ENCODE measurements at places on chromosomes 12 and 14.

GRCh38 chr14:78292003-78292402, 121.8 kb downstream of the NRXN3 start:
- no peak for DNase-seq

DNA sequence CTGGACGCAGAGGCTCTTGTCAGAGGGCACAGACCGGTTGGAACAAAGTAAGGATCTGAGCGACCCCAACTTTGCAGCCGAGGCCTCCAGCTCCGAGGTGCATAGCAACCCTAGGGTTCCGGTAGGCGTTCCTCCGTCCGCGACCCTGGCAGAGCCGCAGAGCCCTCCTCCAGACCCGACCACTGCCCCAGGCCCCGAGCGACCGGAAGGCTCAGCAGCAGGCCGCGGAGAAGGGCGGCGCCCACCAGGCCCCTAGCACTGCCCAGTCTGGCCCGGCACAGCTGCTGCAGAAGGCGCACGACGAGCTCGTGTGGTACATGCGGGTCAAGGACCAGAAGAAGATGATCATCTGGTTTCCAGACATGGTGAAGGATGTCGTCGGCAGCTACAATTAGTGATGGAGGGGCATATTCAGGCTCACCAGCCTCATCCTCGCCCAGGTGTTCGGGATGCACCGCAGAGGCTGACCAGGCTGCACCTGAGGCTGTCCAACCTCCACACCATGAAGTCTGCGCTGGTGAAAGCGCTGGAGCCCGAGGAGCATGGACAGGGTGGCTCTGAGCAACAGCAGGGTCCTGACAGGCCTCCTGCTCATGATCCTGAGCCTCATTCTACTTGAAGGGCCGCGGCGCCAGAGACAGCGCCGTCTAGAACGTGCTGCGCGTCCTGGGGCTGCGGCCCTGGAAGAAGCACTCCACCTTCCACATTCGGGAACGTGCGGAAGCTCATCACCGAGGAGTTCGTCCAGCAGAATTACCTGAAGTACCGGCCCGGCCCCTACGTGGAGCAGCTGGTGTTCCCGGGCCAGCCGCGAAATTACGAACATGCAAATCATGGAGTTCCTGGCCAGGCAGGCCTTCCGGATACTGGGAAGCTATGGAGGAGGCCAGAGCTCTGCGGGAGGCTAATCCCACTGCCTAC, 24.5 kb downstream of the CAPS2 start:
- no peak for DNase-seq

DNA sequence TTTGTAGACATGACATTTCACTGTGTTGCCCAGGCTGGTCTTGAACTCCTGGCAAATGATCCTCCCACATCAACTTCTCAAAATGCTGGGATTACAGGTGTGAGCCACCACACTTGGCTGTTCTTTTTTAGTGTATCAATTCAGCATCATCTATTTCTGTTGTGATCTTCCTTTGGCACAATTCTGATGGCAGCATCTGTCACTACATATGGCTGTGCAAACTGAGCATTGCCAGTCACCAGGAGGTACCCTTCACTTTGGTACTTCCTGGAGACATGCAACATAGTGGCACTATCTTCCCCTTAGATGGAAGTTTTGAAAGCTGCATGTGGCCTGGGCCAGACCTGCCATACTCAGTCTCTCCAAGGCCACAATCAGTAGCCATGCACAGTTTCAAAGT, 467.1 kb upstream of the TMPO start:
- DNase-seq = no peak

GRCh38 chr12:569091-569676, 94.1 kb downstream of the NINJ2 start:
- no peak for DNase-seq

GRCh38 chr14:55701638-55702037, 121.6 kb downstream of the KTN1 start:
- no peak for DNase-seq

DNA sequence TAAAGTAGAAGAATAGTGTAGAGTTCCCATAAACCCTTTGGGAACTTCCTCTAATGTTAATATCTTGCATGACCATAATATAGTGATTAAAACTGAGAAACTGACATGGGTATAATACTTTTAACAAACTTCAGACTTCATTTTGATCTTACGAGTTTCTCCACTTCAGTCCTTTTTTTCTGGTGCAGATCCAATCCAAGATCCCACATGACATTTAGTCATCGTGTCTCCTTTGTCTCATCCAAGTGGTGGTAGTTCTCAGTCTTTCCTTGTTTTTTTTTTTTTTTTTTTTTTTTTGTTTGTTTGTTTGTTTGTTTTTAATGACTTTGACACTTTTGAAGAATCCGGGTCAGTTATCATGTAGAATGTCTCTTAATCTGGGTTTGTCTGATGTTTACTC, 179.2 kb downstream of the CACNA1C start:
- DNase-seq = no peak

DNA sequence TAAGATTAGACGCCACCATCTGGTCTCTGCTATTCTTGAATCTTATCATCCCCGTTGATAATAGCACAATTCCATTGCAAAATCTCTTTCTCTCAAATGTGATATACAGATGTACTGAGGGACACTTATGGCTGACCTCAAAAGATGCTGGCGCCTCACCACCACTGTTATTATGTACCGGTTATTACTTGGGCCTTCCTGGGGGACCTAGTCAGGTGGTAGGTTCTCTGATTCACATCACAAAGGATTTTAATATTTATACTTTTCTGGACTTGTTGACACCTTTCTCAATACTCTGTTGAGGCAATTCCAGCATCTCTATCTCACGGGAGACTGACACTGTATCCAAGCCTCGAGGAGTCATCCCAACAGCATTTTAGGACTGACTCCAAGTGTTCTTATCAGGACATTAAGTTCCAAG, 21.3 kb upstream of the FAM234B start:
- DNase-seq = no peak

DNA sequence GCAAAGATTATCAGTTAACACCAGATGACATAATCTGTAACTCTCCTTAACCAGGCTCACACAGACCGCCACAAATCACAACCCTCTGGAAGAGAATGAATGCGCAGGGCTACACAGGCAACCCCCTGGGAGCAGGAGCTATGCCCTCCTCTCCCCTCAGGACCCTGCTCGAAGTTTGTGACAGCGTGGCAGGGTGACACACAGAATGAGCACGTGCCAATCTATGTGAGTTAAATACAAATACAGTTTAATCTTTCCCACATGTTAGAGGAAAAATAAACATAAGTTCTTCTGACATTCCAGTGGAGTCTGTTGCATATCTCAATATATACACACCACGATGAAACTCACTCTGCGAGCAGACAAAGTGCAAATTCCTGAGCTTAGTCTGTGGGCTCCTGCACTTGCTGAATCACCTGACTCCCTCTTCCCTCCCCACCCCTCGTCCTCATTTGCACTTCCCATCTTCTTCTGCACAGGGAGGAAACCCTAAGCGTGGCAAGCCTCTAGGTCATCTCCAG, 37.6 kb downstream of the BCAT1 start:
- DNase-seq = no peak

GRCh38 chr12:22800332-22800731, 175.4 kb downstream of the ETNK1 start:
- DNase-seq = no peak

DNA sequence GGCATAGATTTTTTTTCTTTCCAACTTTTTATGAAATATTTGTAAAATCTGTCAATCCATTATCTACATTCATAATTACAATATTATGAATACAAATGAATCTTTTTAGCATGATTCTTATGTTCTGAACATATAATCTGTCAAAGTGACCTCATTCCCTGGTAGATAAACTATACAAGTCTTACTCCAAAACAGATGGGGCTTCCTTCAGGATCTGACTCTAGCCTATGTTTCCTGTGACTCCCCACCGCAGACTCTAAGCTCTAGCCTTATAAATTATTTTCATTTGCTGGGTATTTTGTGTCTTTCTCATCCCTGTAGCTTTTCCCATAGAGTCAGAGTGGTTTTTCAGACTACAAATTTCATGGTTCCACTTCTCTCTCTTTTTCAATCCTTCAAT, 202.1 kb upstream of the KITLG start:
- no peak for DNase-seq

- DNase-seq = no peak
Observed at GRCh38 chr14:56310643-56311042, 192.4 kb downstream of the PELI2 start.

- no peak for DNase-seq
Observed at GRCh38 chr12:101826766-101827368, 3.9 kb downstream of the GNPTAB start.

DNA sequence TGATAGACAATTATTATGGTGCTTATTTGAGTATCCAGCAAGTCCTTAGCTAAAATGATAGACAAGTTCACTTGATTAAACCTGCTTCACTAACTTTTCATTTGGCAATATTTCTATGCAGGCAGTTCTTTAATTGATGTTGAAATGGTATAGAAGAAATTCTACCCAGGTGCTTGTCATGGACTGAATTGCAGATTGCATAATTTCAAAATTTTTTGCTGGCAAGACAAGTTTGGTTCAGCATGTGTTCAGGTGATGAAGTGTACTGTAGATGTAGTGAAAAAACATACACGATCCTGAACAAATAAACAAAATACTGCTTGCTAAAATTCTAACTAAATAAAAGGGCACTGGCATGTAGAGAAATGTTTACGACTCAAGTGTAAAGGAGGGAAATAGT, 189.0 kb downstream of the FOXA1 start:
- DNase-seq = no peak

DNA sequence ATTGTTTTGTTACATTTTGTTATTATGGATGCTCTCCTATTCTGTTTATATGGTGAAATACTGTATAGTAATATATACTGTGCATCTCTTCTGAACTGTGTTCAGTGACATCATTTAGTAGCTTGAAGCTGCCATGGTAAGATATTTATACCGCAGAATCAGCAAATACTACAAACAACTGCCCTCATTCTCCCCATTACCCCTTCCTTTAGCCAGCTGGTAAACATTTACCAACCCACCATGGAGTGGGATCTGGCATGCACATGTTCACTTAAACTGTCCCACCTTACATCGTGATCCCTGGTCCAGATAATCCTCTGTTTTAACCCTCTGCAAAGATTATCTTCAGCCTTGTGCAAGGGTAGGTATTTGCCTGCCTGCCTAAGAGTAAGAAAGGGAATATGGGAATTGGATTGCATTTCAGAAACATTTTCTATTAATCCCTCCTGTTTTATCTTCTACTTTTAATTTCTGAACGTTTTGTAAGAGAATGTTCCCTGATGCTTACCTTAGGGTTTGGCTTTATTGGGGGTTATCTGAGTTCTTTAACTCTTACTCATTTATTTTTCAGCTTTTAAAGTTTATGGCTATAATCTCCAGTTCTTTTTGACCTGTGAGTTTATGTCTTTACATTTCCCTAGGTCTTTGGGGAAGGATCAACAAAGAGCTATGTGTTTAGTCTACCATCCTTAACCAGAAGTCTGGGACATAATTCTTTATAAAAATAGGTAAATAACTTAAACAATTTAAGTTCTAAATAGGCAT, 46.5 kb downstream of the FBXO34 start:
- DNase-seq = no peak

DNA sequence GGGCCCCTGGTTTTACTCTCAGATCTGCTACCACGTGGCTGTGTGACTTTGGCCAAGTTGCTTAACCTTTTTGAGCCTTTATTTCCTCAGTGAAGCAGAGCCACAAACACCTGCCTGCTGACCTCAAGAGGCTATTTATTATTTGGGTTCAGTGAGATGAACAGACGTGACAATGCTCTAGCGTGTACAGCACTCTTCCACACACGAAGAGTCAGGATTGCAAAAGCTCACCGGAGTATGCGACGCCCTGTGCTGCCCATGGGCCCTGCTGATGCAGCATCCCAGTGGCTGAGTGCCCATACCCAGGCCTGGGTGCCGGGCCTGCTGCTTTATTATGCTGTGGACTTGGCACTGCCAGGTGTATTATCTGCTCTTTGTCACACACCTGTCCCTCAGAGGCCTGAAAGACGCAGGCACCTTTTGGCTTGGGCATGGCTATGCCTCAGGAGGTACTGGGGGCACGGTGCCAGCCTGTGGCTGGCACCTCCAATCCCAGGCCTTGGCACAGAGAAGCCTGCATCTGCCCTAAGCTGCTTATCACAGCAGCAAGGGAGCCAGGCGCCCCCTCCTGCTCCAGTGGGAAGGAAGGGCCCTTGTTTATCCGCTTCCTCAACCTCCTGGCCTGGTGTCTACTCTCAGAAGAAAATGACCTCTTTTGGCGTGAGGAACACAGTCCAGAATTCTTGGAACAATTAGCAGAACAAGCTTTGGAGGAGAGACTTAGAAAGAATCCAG, 22.3 kb upstream of the TC2N start:
- no peak for DNase-seq

GRCh38 chr12:131021154-131021541, 67.4 kb downstream of the ADGRD1 start:
- no peak for DNase-seq

- no peak for DNase-seq
Observed at GRCh38 chr12:11785712-11786111, 136.2 kb downstream of the ETV6 start.

- no peak for DNase-seq
Observed at GRCh38 chr12:89247967-89248366, 104.3 kb downstream of the DUSP6 start.

DNA sequence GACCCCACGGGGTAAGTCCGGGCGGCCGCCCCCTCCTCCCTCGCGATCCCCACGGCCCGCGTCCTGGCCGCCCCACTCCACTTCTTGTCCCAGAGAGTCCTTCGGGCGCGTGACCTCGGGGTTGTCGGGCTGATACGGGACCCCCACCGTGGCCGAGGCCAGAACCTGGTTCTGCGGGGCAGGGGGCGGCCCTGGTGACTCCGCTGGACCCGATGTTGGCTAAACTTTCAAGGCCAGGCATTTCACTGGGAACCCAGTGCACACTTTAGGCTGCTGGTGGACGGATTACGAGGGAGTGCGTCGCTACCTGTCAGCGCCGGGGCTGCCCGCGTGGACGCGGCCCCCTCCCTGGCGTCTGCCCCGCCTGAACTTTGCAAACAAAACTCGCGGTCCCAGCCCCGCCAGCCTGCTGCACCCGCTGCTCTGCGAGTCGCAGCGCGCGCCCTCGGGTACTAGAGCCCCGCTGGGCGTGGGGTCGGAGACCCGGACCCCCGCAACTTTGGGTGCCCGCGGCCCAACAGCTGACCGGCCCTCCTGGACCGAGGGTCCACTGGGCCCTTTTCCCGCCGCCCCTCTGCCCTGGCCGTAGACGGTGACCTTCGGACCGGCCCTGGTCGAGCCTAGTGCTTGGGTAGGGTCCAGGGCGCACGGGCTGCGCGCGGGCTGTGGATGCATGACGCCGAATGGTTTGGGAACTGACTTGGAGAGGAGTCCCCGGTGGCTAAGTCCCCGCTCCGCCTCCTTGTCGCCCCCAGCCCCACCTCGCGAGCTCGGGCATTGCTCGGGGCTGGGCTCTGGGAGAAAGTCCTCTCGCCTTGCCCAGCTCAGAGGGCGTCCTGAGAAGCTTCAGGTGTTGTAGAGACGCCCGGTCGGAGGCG, 624 bp downstream of the RIN3 start:
- peak; percentile 55 for DNase-seq

- no peak for DNase-seq
Observed at GRCh38 chr12:30973175-30973574, 46.6 kb downstream of the TSPAN11 start.

- DNase-seq = no peak
Observed at GRCh38 chr14:93880021-93880820, 46.9 kb upstream of the FAM181A start.

GRCh38 chr12:120292661-120293531, at the start of gene RNU4-1:
Gene RNU4-1 (minus strand): TSS chr12:120293237.
- peak; percentile 81 for DNase-seq
